ENCODE measurements at places on chromosomes 7 and 10.

DNA sequence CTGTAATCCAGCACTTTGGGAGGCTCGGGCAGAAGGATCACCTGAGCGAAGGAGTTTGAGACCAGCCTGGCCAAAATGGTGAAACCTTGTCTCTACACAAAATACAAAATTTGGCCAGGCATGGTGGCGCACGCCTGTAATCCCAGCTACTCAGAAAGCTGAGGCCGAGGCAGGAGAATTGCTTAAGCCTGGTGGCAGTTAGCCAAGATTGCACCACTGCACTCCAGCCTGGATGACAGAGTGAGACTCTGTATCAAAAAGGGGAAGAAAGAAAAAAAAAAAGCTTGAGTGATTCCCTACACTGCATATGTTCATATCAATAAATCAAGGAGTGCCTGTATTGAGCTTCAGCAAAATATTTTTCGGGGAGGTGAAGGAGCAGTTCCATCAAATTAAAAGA, 45.8 kb upstream of the SRRM3 start:
- DNase-seq: no peak

- DNase-seq: no peak
These were observed 98.1 kb downstream of the C10orf105 start for GRCh38 chr10:71621231-71622153.

- DNase-seq: no peak
These were observed 50.5 kb upstream of the COL13A1 start for GRCh38 chr10:69751214-69751613.

DNA sequence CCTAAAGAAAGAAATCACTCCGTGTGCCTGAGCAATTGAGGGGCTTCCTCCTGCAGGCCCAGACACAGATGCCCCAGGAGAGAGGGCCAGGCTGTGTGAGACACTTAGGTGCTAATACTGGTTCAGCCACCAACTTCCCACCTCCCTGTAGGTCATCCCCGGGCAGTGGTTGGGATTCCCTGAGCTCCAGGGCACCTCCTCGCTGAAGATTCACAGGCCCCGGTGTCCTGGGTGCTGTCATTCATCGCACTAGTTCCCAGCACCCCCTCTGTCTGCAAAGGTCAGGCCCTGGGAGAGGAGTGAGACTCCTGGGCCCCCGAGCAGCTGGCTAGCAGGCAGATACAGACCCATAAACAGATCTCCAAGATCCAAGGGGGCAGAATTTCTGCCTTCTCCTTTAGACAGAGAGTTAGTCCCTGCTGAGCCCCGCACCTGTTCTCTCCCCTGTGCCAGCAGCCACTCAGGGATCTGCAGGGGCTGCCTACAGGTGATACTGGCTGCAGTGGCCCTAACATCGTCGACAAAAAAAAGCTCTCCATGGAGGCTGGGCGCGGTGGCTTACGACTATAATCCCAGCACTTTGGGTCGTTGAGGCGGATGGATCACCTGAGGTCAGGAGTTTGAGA, 38.2 kb upstream of the GTF2I start:
- DNase-seq: no peak

GRCh38 chr10:132614431-132615340, 77.1 kb downstream of the INPP5A start:
- no peak for DNase-seq

DNA sequence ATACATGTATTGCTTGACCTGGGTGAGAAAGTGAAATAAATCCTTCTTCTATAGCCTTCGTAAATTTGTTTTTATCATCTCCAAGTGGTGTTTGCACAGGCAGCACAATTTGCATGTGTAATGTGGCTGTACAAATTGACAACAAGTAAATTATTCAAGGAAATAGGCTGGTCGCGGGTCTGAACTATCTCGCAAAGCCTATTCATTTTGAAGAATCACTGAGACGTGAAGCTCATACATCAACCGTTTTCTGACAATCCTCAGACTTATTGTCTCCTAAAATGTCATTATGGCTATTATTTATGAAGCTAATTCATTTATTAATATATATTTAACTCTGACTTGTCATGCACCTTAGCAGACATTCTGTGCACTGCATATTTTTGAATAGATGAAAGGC, 16.2 kb upstream of the FAM204A start:
- DNase-seq: no peak

- peak; percentile 22 for DNase-seq
These were observed 32.2 kb downstream of the DNAJB12 start for GRCh38 chr10:72322280-72323058.

DNA sequence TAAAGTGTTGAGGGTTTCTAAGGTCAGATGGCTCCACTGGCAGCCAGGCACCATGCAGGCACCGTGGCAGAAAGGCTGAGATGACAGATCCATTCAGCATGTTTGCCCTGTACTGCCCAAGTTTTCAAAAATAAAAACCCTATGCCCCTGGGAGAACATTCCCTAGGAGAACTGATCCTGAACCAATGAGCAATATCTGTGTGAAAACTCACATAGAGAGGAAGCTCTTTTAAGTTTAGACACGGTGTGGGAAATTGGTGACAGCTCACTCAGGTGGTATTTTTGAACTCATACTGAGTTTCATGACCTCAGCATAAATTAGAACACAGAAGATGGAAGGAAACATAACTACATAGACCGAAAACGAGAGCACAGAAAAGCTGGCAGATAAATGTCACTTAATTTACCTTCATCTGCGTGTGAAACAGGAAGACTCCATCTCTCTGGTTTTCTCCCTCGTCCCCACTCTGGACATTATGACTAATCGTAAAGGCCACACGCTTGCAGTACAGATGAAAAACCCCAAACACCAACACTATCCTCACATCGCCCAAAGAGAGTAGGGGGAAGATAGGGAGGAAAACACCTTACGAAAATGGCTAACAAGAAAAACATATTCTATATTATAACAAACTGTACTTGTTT, 127.8 kb downstream of the ICA1 start:
- DNase-seq: peak; percentile 50

GRCh38 chr10:100006243-100006886, 3.4 kb downstream of the DNMBP start:
- peak; percentile 94 for DNase-seq

- DNase-seq: peak; percentile 78
These were observed 89.2 kb downstream of the RNLS start for GRCh38 chr10:88493691-88494483.

DNA sequence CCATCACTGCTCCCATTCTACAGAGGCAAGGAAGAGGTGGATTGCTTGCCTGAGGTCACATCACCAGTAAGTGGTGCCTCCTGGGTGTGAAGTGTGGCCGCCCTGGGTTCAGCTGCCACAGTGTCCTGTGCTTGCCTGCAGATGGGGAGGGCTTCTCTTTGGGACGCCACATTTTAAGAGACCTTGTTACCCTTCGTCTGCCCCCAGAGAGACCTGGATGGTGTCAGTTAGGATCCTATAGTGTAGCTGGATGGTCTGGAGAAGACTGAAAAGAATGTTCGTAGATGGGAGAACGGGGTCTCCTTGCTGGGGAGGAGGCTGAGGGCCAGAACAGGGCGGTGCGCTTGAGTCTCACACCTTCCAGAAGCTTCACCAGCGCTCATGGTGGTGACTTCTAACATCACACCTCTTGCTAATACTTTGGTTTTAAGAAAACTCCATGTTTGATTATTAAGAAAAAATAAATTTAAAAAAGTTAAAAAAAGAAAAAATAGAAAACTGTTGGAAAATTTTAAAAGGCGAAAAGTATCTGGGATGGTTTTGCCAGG, 2.3 kb downstream of the DOCK1 start:
- DNase-seq: no peak

DNA sequence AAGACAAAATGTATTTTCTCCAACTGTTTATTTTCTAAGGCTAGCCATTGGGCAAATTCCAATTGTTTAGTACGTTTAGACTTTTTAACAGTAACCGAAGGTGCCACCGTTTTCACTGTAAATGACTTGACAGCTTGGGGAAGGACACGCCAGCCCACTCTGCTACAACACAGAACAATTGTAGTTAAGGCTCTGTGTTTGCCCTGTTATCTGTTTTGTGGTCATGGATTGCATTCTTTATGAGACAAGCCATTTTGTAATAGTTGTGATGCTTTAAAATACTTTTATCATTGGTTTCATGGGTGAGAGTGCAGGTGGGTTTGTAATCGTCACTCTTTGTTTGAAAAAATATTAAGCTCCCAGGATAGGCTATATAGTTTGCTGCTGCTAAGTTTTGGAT, 6.6 kb upstream of the PITRM1 start:
- no peak for DNase-seq

- DNase-seq: no peak
These were observed 28.2 kb upstream of the GOLGA7B start for GRCh38 chr10:97821308-97822038.

GRCh38 chr7:2717293-2718261, 29.6 kb downstream of the AMZ1 start:
- DNase-seq: peak; percentile 55

DNA sequence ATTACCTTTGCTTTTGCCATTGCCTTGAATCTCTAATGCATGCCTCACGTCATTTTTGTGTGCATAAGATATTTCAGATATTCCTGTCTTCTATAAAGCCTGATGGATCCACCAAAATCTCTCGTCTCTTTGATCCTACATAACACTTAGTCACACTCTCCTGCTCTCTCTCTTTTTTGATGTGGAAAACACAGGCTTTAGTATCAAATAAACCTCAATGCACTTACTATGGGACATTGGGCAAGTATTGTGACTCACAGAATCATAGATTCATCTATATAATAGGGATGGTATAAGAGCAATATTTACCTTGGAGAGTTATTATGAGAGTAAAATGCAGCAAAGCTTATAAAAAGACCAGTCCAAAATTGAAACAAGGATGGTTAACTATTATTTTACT, 39.1 kb downstream of the DKK1 start:
- no peak for DNase-seq

GRCh38 chr10:597976-598375, 91.5 kb downstream of the DIP2C start:
- DNase-seq: no peak

DNA sequence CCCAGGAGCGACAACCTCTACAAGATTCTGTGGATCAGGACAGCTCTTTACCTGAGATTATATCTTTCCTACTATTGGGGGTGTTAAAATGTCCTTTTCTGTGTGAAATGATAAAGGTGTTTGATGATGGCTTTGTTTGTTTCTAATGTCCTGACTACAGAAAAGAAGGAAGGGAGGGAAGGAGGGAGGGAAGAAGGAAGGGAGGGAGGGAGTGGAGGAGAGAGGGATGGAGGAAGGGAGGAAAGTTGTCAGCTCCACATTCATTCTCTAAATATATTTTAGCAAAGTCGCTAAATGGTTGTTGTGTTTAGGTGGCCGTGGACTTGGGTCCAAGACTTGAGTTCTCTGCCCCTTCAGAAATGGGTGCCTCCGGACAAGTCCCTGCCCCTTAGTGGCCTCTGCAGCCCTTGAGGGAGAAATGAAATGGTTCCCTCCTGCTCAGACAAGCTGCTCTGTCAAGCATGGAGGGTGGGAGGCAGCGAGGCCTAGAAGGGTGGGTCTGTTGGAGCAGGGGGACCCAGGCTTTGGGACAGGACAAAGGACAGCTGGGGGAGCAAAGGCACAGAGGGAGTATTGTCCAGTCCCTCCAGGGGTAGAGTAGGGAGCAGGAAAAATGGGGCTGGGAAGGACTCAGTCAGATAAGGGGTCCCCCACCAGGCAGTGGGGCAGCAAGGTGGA, 4.4 kb downstream of the RGS10 start:
- no peak for DNase-seq

GRCh38 chr10:132064771-132065437, 842 bp upstream of the JAKMIP3 start:
- DNase-seq: no peak

DNA sequence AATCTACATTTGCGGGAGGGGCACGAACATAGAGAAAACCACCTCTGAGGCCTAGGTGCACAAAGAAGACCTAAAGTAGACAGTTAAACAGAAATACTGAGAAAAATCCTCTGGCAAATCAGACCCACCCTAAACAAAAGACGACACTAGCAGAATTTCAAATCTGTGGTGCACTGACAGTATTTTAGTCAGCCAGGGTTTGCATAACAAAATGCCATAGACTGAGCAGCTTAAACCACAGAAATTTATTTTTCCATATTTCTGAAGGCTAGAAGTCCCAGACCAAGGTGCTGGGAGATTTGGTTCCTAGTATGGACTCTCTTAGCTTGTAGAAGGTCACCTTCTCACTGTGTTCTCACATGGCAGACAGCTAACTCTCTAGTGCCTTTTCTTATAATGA, 26.3 kb downstream of the IPMK start:
- DNase-seq: peak; percentile 35

- DNase-seq: peak; percentile 13
These were observed 6.3 kb downstream of the RAPGEF5 start for GRCh38 chr7:22350466-22351328.

DNA sequence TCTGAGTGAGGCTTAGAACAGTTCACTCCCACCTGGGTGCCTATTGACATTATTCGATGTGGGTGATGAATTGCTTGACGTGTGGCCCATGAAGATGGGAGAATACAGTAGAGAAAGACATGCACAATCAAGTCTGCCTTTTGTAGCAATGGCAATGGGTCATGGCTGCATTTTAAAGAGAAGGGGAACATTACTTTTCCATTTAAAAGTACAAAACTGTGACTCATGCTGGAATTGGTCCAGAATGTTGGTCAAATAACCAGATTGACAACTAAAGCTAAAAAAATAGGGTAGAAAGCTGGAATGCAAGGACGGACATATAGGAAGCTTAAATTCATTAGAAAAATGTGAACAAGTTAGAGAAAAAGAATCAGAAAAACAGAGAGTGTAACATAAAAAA, 104.1 kb upstream of the SLC25A13 start:
- peak; percentile 10 for DNase-seq

DNA sequence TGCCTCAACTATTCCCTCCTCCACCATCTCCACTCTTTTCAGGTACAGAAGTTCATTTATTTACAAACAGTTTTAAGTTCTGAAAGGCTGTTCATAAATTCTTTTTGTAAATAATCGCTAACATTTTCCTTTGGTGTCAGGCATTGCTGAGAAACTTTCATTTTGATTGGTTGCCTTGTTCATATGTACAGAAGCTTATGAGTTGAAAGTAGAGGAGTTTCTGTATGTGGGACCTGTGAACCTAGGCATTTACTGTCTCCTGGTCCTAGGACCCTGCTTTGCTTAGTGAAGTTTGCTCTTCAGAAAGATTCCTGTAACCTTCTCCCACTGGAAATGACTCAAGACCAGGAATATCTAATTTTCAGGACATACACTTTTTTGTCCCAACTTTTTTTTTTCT, 30.4 kb downstream of the CCSER2 start:
- no peak for DNase-seq

GRCh38 chr10:80461208-80462183, 7.4 kb downstream of the TSPAN14 start:
- no peak for DNase-seq

DNA sequence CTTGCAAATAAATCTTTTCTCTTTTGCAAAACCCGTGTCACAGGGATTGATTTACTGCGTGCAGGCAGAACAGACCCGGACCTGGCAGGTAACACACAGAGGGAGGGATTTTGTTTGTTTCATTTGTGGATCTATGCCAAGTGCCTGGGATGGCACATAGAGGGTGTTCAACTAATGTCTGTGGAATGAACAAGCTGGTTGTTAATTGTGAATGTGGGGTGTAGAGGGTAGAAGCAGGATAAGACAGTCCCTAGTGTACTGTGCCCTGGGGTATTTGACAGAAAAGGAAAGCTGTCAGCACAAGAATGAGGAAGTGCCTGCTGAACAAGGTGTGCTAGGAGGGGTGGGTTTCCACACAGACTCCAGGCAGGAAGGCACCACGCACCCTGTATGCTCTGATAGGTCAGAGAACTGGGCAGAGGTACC, 331.8 kb downstream of the CALN1 start:
- DNase-seq: no peak

All from astrocyte of the spinal cord (primary cell).